ENCODE measurements at places on chromosomes 1 and 21. TPM values are rescaled to one million over a fixed set of nuclear protein-coding genes. Genes with fewer than 3 reads are reported as not detected.

Gene HOOK1
- total RNA-seq: 25.2 TPM

Gene FMO4
- total RNA-seq: 2.3 TPM

Gene CD1D
- not detected for total RNA-seq

Gene CNKSR1
- total RNA-seq: 15.6 TPM

Gene UQCRHL
- total RNA-seq: 1.8 TPM

Gene NBPF19
- 5.8 TPM for total RNA-seq

Gene CR1L
- not detected for total RNA-seq

Gene C1orf122
- total RNA-seq: 41.0 TPM

Gene OR2W3
- not detected for total RNA-seq

Gene AGRN
- total RNA-seq: 188 TPM

Gene ETV3L
- total RNA-seq: not detected

Gene OR2T33
- total RNA-seq: not detected

Gene LCA5L
- 0.44 TPM for total RNA-seq

Gene KLHL21
- total RNA-seq: 21.6 TPM

Gene CLDN14
- not detected for total RNA-seq

Gene USP21
- 39.8 TPM for total RNA-seq

Gene FAM72B
- total RNA-seq: 0.27 TPM

Gene PIP5K1A
- total RNA-seq: 88.6 TPM

Gene CDKN2C
- 3.5 TPM for total RNA-seq

Gene MIB2
- total RNA-seq: 32.4 TPM

Gene ASCL5
- 0.48 TPM for total RNA-seq

Gene CENPS
- 23.1 TPM for total RNA-seq

Gene TRIM67
- total RNA-seq: 0.58 TPM

Gene SELP
- not detected for total RNA-seq

Data from Caco-2 (cell line).